Activated T-cell treated with anti-CD3 and anti-CD28 coated beads for 4 hours (primary cell): ENCODE measurements at places on chromosomes 2 and 18.

- no peak for DNase-seq
Measured at GRCh38 chr2:24930768-24931167, 10.7 kb upstream of the ADCY3 start.

DNA sequence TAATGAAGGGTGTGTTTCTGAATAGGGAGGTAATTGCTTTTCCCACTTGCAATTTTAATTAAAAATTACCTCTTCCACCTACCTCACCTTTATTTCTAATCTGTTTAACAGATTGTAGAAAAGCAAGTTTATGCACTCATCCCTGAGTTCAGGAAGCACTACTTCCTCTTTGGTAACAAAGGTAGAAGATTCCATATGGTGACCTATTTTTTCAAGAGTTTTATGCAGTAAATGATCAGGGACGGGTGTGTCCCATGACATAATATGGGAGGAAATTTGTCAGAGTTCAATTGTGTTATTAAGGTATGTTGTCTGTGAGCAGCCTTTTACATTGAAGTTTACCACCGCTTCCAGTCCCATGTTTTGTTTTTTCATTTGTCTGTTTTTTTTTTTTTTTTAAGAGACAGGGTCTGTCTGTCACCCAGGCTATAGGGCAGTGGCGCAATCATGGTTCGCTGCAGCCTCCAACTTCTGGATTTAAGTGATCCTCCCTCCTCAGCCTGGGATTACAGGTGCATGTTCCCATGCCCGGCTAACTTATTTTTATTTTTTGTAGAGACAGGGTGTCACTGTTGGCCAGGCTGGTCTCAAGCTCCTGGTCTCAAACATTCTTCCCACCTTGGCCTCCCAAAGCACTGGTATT, 68.2 kb downstream of the ASAP2 start:
- DNase-seq = no peak

DNA sequence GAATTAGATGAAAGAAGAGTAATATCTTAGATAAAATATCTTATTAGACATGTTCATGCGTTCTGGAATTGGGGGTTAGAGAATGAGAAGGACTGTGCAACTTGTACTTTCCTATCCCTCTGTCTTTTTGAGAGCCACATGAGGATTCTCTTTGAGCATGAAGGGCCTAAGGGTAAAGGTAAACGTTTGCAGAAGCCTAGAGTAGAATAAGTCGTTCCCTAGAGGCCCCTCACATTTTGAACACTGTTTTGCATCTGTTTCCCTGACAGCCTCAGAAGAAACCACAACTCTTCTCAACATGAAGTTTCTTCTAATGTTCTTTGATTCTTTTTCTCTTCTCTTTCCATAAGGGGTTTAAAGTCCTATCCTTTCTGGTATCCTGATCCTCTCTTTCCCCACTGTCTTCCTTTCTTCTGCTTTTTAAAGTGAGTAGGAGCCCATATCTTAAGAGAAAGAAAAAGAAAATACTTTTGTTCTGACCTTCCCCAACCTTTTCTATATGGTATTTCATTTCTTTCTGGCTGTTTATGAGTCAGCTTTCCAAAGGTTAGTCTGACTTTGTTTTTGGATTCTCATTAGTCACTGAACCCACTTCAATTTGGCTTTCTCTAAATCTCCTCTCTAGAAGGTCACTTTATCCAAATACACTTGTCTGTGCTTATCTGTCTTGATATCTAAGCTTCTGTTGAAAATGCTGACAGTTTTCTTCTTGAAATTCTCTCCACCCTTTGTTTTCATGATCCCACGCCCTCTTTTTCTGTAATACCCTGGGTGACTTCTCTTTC, 34.8 kb downstream of the PPP1R1C start:
- DNase-seq = no peak

DNA sequence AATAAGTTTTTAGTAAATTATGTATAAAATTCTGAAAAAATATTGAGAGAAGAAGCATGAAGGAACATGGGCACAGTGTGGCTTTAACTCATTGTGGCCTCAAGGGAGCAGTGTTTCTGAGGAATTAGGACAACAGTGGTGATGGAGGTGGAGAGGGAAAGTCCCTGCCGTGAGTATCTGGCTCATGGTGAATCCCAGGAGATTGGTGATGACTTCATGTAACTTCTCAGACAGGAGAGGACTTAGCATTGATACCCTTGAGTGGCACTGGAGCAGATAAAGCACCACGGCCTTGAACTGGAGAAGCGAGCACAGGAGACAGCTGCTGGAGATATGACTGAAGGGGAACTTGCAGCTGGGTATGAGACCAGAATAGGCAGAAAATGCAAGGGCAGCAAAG, 35.0 kb upstream of the LRP1B start:
- DNase-seq = no peak
